Nephron progenitor cell (in vitro differentiated cells): ENCODE measurements at places on chromosomes 3 and 15.

DNA sequence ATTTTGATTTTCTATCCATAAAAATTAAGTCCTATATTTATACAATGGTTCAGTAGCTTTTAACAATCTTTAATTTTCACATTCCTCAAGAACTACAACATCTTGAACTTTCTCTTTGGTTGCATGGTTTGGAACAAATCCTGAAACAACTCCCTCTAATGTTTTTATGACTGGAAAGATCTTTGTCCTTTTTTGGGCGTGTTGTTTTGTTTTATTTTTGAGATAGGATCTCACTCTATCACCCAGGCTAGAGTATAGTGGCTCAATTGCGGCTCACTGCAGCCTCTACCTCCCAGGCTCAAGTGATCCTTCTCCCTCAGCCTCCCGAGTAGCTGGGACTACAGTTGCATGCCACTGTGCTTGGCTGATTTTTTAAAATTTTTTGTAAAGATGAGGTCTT is 4.0 kb downstream of the STX19 start:
- no peaks in the 10 kb centered on the region for H3K27me3 ChIP-seq
- peaks cover 9% of the 10 kb centered on the region for H3K36me3 ChIP-seq
- H3K27ac ChIP-seq = no peak overlapping the region
- DNase-seq = no peak
- H3K4me3 ChIP-seq = no peak overlapping the region

DNA sequence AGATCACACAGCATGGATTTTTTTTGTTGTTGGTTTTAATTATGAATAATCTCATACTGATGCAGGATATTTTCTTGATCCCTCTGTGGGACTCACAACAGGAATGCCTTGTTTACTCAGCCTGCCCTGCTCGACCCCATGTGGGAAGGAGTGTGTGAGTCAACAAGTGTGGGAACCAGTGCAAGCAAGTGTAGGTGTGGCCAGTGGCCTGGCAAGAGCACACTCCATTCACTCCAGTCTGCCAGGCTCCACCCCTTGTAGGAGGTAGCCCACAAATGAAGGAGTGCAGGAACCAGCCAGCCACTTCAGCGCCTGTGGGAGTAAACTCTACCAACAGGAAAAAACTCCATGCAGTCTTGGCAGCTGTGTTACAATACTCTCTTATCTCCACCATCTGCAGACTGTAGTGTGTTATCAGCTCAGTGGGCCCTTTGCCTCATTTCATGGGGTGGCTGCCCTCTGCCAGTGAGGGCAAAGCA is 393.6 kb downstream of the OTOL1 start:
- H3K4me3 ChIP-seq = no peak overlapping the region
- no peaks in the 10 kb centered on the region for H3K36me3 ChIP-seq
- peak; percentile 6 for DNase-seq
- no peak overlapping the region for H3K27ac ChIP-seq
- no peaks in the 10 kb centered on the region for H3K27me3 ChIP-seq
- H3K4me1 ChIP-seq = no peaks in the 10 kb centered on the region

DNA sequence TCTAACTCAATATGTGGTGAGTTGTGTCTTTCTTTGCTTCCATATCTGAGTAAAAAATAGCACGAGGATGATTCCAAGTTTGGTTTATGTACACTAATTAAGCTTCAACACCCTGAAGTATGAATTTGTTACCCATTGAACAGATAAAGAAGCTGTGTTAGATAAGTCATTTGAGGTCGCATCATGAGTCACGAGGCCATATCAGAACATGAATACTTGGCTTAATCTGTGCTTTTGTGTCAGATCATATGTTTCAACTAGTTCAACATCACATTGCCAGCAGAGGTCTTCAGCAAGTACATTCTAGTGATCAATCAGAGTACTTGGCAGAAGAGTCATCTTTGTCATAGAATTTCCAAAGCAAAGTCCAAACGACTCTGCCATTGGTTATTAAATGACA is 26.3 kb upstream of the MITF start:
- H3K36me3 ChIP-seq = no peaks in the 10 kb centered on the region
- H3K27ac ChIP-seq = no peak overlapping the region
- DNase-seq = no peak
- H3K4me3 ChIP-seq = no peak overlapping the region
- peaks cover 9% of the 10 kb centered on the region for H3K27me3 ChIP-seq

- H3K27ac ChIP-seq = no peak overlapping the region
- H3K4me3 ChIP-seq = no peak overlapping the region
- DNase-seq = no peak
Measured at GRCh38 chr3:58723173-58723572, 56.6 kb upstream of the FAM3D start.

- no peaks in the 10 kb centered on the region for H3K27me3 ChIP-seq
- no peak for DNase-seq
- H3K27ac ChIP-seq = no peak overlapping the region
- no peak overlapping the region for H3K4me3 ChIP-seq
Measured at GRCh38 chr3:159473206-159473605, 515.4 kb upstream of the IL12A start.
